ENCODE measurements at places on chromosomes 1 and 21. TPM values are rescaled to one million over a fixed set of nuclear protein-coding genes. Genes with fewer than 3 reads are reported as not detected.
A peak's percentile ranks its signal among the peaks of the same experiment; 100 is the strongest.

The TCHH gene
- not detected for total RNA-seq

The ADAMTSL4 gene
- 0.73 TPM for total RNA-seq

DNA sequence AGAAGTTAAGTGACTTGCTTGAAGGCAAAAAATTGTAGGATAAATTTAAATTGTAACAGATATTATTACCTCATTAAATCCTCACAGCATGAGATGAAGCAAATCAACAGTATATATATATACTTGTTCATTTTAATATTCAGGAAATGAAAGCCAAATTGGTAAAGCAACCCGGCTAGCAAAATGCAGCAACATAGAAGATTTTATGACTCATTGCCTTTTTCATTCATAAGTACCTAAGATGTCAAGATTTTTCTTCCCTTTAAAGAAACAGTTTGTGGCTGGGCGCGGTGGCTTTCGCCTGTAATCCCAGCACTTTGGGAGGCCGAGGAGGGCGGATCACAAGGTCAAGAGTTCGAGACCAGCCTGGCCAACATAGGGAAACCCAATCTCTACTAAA lies 190.5 kb upstream of the NRIP1 start:
- no peak for DNase-seq

GRCh38 chr1:66747501-66747900 lies 4.8 kb upstream of the DYNLT5 start:
- no peak for DNase-seq

The ARHGEF16 gene
- 0.51 TPM for total RNA-seq

GRCh38 chr21:29433366-29434059 lies 134.8 kb downstream of the BACH1 start:
- DNase-seq: no peak

GRCh38 chr1:177780096-177780700 lies 189.7 kb downstream of the SEC16B start:
- peak; percentile 45 for DNase-seq

- no peak for DNase-seq
These were observed 395.8 kb downstream of the PTPRU start for GRCh38 chr1:29631836-29632805.

DNA sequence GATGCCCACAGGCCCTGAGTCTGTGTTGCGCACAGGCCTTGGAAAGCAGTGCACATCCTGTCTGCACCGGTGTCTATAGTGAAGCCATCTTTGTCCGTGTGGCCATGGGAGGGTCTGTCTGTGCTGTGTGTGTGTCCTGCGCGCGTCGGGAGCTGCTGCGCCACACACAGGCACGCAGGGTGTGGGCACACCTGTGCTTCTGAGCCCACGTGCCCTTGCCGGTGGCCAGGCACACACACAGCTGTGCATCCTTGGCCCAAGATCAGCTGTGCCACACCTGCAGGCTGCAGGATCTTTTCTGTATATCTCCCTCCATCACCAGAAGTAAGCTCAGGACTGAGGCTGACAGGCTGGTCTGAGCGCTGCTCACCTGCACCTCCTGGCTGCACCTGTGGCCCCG lies 3.2 kb upstream of the SAMD11 start:
- DNase-seq: no peak

The FBLIM1 gene
- 363 TPM for total RNA-seq

- no peak for DNase-seq
These were observed 43.5 kb downstream of the CDC42 start for GRCh38 chr1:22096036-22096435.

The RGSL1 gene
- not detected for total RNA-seq

DNA sequence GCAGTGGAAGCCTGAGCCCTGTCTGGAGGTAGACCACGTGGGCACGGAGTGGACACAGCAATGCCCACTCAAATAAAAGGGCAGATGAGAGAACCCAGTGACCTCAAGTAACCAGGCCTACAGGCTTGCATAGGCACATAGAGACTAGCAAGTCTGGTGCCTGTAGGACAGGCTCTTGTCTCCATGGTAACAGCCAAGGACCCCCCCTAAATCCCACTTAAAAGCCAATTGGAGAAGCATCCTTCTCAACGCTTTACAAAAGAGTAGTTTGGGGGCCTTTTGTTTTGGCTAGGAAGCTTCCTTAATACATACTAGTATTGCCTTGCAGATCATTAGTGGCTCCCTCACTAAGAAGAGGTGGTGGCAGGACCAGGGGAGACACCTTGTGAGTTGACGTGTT lies 63.9 kb downstream of the VWA5B1 start:
- no peak for DNase-seq

DNA sequence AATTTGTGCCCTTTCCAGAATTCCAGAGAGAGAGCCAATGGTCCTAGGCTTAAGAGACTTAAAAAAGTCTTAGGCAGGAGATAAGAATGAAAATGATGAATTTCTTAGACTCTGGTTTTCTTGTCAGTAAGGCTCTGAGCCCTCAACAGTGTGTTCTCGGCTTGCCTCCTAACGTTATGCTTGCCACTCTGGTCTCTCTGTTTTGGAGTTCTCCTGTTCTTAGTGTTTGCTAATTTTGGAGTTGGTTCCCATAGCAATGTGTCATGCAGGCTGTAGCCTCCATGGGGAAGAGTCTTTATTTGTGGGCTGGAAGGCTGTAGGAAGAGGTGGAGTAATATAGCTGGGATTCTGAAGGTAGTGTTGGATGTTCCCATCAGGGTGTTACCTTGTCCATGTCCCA lies 19.9 kb downstream of the TBX19 start:
- no peak for DNase-seq

DNA sequence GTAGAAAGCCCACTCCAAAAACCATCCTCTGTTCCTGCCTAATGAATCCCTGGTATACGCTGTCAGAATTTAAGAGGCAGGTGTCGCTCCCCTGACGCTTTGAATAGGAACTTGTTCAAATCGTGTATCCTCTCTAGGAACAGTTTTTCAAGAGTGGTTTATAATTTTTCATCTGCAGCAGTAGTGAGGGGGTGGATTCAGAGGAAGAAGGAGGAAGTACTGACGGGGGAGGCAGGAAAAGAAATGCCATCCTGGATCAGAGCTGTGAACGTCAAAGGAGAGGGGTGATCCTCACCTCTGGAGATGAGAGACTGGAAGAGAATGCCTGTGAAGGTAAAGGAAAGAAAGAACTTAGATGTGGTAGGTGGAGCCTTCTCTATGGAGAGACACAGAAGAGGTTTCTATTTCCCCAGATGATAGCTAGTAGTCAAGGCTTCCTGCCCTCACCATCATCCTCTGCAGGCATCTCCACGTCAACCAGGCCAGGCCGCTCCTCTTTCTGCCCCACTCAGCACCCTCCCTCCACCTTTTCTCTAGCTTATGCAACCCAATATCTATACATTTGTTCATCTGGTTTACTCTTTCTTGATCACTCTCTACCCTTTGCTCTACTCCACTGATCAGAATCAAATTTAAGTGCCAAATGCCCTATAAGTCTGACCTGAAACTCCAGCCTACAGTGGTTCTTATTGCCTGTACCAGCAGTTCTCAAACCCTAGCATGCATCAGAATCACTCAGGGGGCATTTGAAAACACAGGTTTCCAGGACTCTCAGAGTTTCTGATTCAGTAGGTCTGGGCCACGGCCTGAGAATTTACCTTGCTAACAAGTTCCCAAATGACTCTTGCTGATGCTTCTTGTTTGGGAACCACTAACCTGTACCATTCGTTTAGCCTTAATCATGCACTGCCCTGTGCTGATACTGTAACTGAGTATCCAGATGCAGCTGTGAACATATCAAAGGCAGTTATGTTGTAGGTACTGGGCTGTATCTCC lies 13.1 kb upstream of the BCL9 start:
- no peak for DNase-seq

DNA sequence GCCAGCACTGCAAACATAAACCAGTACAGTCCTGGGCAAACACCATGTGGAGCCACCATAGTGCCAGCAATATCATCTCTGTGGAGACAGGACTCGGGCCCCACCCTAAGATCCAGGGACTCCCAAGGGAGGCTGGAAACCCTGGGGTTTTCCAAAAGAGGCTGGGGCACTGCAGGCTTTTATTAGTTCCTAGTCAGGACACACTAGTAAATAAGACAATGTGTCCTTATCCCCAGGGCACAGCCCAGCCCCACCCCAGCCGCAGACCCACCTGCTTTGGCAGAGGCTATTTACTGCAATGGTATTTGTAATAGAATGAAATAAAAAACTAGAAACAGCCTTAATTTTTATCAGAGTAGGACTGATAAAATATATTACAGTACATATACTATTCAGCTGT lies 486 bp upstream of the GJB3 start:
- no peak for DNase-seq

GRCh38 chr1:108947871-108948525 lies 15.3 kb downstream of the CLCC1 start:
- DNase-seq: peak; percentile 58

The CEP104 gene
- total RNA-seq: 43.0 TPM

DNA sequence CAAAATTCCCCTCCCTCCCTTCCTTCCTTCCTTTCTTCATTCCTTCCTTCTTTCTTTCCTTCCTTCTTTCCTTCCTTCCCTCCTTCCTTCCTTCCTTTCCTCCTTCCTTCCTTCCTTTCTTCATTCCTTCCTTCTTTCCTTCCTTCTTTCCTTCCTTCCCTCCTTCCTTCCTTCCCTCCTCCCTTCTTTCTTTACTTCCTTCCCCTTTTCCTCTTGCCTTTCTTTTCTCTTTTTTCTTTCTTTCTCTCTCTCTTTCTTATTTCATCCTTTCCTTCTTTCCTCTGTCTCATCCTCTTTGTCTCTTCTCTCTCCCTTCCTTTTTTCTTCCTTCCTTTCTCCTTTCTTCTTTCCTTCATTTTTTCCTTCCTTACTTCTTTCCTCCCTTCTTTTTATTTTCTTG lies 171.9 kb upstream of the BRINP3 start:
- DNase-seq: no peak

The SIK1 gene
- 8.0 TPM for total RNA-seq

DNA sequence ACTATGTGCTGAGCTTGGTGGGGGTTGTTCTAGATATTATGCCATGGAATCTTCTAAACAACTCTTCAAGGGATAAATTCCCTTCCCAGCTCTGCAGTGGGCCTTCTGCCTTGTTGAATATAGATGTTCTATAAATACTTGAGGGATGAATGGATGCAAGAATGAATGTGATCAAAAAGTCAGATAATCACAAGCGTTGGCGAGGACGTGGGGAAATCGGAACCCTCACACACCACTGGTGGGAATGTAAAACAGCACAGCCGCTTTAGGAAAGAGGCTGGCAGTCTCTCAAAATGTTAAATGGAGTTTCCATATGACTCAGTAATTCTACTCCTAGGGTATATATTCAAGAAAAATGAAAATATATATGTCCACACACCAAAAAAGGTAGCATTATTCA lies 19.0 kb downstream of the SDC3 start:
- no peak for DNase-seq

DNA sequence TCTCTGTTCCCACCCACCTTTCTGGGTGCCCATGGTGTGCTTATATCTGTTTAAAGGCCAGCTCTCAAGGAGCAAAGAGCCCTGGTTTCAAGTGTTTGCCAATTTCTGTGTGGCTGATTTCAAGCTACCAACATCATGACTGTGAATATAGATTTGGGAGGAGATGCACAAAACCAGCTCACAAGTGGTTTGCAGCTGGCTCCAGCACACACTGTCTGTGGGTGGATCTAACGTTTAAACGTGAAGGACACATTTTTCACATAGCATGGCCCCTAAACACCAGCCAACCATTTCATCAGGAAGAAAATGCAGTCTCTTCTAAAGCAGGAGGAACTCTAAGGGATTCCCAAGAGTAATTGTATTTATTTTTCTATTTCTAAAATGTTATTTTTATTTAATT lies 65.2 kb downstream of the FCRL5 start:
- DNase-seq: no peak

GRCh38 chr1:29673669-29674626 lies 437.6 kb downstream of the PTPRU start:
- DNase-seq: no peak

The PYHIN1 gene
- total RNA-seq: not detected

- peak; percentile 26 for DNase-seq
These were observed 44.6 kb upstream of the TMEM125 start for GRCh38 chr1:43225168-43225567.

All from endothelial cell of umbilical vein (primary cell).